ENCODE measurements at places on chromosomes 3 and 15. TPM values are rescaled to one million over a fixed set of nuclear protein-coding genes. Genes with fewer than 3 reads are reported as not detected.
A peak's percentile ranks its signal among the peaks of the same experiment; 100 is the strongest.

ALPK3 gene
- 35.9 TPM for total RNA-seq

SLC24A5 gene
- total RNA-seq, result not detected

NDN gene
- total RNA-seq, result not detected

DNA sequence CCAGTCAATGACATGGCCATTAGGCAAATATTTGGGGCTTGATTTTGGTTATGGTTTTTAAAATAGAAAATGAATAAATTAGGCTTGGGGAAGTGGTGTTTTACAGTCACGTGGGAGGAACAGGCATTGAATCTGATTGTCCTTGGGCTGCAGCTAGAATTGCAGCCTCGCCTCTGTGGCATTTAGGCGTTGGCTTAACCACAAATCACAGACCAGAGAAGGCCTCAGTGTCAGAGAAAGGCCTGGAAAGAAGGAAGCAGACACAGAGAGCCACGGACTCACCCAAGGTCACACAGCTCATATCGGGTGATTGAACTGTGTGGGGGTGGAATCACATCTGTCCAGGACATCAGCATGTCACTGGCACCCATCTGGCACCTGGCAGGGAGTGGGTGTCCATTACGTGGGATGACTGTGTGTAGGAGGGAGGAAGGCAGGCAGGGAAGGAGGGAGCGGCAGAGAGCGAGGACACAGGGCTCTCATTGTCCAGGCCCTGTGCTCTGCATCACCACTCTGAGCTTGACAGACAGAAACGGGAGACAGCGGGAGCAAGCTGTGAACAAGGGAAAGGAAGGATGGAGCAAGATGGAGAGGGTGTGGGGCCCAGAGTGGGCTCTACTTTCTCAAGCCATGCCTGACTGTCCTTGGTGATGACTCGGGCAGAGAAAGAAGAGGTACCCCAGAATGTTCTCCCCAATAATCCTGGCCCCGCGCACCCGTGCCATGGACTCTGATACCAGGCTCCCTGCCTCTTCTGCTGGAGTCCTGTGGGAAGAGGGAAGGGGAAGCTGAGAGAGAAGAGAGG is 186.4 kb downstream of the FAM43A start:
- no peaks in the 10 kb centered on the region for H3K36me3 ChIP-seq
- DNase-seq, result peak; percentile 71

DNA sequence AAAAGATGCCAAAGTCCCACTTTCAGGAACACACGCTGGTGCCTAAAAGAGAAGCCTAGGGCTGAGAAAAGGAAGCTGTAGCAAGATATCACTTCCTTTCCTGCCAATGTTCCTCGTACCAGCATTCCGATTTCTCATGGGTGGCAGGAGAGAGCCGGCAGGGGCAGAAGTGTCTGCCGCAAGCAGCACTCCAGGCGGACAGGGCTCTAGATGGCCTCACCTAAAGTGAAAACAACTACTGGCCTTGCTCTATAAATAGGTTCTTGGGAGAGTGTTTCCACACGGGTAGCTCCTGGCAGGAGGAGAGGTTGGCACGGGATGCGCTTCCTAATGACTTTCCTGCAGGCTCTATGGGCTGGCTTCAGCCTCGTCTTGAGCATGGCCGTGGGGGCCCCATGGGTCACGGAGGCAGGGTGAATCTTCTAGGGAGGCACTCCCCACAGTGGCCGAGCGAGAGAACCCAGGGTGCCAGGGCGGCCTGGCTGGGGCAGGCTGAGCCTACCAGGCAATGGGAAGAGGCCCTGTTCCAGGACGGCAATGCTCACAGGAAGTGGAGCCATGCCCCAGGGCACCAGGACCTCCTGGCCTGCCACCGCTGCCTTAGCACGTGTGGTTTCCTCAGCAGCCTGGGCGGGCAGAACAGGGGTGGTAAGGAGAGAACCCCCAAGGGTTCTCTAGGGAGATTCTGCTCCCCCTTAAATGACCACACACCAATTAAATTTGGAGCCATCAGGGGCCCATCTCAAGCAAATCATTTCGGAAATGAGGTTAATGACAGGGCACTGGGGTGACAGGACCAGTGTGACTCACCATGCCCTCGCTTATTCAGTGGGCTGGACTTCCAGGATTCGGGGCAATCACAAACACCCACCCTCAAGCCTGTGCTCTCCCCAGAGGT is 14.6 kb upstream of the DUSP7 start:
- no peak overlapping the region for H3K4me3 ChIP-seq
- peaks cover 5% of the 10 kb centered on the region for H3K36me3 ChIP-seq
- no peaks in the 10 kb centered on the region for H3K27me3 ChIP-seq
- no peaks in the 10 kb centered on the region for H3K4me1 ChIP-seq
- no peak overlapping the region for H3K27ac ChIP-seq
- no peak for DNase-seq

DNA sequence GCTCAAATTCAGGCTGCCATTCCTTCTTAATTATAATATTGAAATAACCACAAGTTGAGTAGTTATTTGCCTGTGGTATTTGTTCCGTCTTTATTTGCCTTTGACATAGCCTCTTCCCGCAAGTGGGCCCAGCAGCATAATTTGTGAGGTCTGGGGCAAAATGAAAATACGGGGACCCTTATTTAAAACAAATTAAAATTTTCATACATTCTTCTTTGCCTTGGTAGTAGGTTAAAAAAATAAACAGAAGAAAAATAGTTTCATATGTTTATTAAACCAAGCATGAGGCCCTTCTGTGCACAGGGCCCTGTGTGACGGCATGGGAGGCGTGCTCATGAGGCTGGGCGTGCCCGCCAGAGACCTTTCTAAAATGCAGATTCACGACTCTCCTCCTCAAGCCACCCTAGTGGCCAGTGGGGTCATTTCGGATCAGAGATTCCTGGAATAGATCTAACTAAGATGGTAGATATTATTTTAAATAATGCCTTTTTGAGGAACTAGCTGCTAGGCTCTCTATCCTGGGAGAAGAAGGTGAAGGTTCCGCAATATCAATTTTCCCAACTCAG is 35.4 kb downstream of the MASP1 start:
- H3K4me3 ChIP-seq, result no peak overlapping the region
- H3K4me1 ChIP-seq, result no peaks in the 10 kb centered on the region
- no peak overlapping the region for H3K27ac ChIP-seq
- DNase-seq, result no peak
- H3K36me3 ChIP-seq, result no peaks in the 10 kb centered on the region
- no peaks in the 10 kb centered on the region for H3K27me3 ChIP-seq

GRCh38 chr15:60752973-60753720 is 274.2 kb upstream of the ICE2 start:
- H3K27me3 ChIP-seq, result no peaks in the 10 kb centered on the region
- H3K4me3 ChIP-seq, result peak overlapping the region; percentile 41
- peak overlapping the region; percentile 28 for H3K27ac ChIP-seq
- no peaks in the 10 kb centered on the region for H3K36me3 ChIP-seq
- no peak for DNase-seq
- H3K4me1 ChIP-seq, result peaks cover 10% of the 10 kb centered on the region

- H3K36me3 ChIP-seq, result no peaks in the 10 kb centered on the region
- peak; percentile 74 for DNase-seq
- H3K4me3 ChIP-seq, result no peak overlapping the region
- H3K4me1 ChIP-seq, result peaks cover 82% of the 10 kb centered on the region
Observed at GRCh38 chr3:127749787-127750225, 72.5 kb downstream of the MGLL start.

GRCh38 chr3:108661699-108662098 is 72.2 kb downstream of the DZIP3 start:
- H3K36me3 ChIP-seq, result peaks cover 16% of the 10 kb centered on the region
- no peaks in the 10 kb centered on the region for H3K27me3 ChIP-seq
- no peak overlapping the region for H3K4me3 ChIP-seq
- DNase-seq, result no peak
- no peak overlapping the region for H3K27ac ChIP-seq

DNA sequence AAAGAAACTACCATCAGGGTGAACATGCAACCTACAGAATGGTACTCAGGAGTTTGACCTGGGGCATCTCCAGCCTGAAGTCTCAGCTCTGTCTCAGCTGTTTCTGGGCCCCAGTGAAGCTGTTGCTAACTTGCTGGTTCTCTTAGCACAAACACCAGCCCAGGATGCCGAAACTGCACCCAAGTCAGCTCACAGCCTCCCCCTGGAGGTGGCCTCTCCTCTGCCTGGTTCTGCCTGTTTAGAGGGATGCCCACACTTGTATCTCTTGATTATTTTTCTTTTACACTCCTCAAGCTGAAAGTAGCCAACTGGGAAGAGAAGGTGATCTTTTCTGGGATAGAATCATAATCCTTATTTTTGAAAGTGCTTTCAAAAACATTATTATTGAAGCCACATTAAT is 289.0 kb upstream of the RASGRP1 start:
- no peaks in the 10 kb centered on the region for H3K27me3 ChIP-seq
- no peaks in the 10 kb centered on the region for H3K4me1 ChIP-seq
- H3K27ac ChIP-seq, result no peak overlapping the region

GRCh38 chr3:197270558-197271317 is 27.7 kb downstream of the DLG1 start:
- H3K4me3 ChIP-seq, result no peak overlapping the region
- no peak overlapping the region for H3K27ac ChIP-seq
- peaks cover 6% of the 10 kb centered on the region for H3K36me3 ChIP-seq
